ENCODE measurements at places on chromosomes 5 and 9.

- peak; percentile 87 for DNase-seq
These were observed 272.7 kb upstream of the PANK3 start for GRCh38 chr5:168851902-168852321.

DNA sequence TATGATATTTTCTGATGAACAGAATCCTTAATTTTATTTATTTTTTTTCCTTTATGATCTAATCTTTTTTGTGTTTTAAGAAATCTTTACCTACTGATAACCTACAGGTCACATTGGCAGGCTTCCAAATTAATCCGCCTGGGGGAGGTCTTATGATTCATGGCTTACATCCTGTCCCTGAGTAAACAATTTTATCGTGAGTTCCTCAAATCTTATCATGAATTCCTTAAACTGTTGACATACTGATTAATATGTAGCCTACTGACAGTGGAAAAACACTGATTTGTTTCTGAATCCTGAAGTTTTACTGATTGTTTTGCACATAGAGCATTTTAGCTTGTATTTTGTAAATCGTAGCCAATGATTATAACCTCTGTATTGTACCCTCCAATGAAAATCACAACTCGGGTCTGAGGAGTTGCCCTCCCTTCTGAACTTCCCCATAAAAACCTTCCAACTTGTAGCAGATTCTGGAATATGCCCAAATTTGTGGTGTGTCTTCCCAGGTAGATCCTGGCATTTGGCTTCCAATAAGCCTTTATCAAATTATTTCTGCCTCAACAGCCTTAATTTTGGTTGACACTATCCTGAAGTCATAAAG lies 105.6 kb downstream of the VCAN start:
- DNase-seq = peak; percentile 20

DNA sequence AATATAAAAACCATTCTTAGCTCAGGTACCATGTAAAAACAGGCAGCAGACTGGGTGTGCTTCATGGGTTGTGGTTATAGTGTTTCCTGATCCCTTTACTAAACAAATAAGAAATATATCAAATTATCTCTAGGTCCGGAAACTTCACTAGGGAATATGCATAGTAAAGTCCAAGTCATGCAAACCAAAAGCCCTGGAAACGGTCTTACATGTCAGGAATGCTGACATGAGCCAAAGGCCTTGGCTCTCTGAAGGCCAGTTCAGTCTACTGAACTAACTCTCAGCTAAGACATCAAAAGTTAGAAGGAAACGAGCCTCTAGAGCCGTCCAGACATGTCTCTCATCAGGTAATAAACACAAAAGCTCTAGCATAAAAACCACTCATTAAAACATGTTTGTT lies 778.9 kb upstream of the ZNF608 start:
- no peak for DNase-seq

GRCh38 chr5:143393524-143393923 lies 10.0 kb downstream of the NR3C1 start:
- no peak for DNase-seq

DNA sequence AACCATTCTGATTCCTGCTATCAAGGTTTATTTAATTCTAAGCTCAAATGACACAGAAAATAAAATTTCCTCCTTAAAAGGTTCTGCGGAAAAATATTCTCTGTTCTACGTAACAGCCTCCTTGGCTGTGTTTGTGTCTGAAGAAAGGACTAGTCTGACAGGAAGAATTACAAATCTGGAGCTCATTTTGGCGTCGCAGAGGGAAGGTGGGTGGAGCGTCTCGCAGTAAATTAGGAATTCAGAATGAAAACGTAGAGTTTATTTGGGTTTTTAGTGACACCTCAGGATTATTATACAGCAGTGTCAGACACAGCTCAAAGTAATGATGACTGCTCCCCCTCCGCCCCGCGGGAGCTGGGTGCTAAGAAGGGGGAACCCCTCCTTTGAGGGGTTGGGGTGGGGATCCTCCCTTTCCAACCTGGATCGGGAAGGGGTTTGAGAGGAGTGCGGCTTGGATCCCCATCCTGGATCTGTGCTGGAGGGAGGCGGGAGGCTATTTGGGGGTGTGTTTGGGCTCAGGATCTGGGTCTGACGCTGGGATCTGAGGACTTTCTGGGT lies 933 bp upstream of the TGFBR1 start:
- DNase-seq = peak; percentile 71

- DNase-seq = peak; percentile 98
These were observed 5.3 kb downstream of the SLC34A1 start for GRCh38 chr5:177389241-177390169.
